Left lung (tissue), 14 donors: ENCODE measurements at places on chromosomes 13 and 19. TPM values are rescaled to one million over a fixed set of nuclear protein-coding genes. Genes with fewer than 3 reads are reported as not detected.

DNA sequence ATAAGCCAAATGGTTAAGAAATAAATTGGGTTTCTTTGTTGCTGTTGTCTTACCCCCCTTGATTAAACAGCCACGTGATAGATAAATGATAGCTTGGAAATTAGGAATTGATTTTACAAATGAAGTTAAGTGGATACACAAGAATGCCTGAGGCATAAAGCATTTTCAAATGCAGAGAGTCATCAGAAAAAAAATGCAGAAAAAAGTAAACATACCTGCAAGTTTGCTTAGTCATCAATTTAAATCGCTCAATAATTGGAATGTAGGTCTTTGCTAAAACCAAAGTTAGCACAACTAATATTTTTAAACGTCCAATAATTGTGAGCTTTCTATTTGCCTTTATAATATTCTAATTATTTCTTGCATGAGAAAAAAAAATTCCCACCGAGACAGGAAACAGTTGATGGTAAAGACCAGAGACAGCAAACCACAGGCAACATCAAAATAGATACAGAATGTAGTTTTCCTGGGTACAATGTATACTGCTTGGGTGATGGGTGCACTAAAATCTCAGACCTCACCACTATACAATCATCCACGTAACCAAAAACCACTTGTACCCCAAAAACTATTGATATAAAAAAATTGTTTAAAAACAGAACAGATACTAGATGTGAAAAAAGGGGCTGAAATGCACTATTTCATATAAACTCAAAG lies 924.0 kb downstream of the PCDH9 start:
- no peaks in the 10 kb centered on the region for H3K36me3 ChIP-seq
- H3K4me3 ChIP-seq, result no peak overlapping the region
- DNase-seq, result no peak
- no peak overlapping the region for H3K27ac ChIP-seq
- H3K4me1 ChIP-seq, result no peaks in the 10 kb centered on the region

- no peak for DNase-seq
- H3K4me3 ChIP-seq, result peak overlapping the region; percentile 65
Observed at GRCh38 chr19:44002212-44002565, 568 bp upstream of the ZNF230 start.

GRCh38 chr19:5109560-5109959 lies 140.6 kb downstream of the KDM4B start:
- H3K4me1 ChIP-seq, result no peaks in the 10 kb centered on the region
- DNase-seq, result no peak
- no peaks in the 10 kb centered on the region for H3K27me3 ChIP-seq
- H3K27ac ChIP-seq, result no peak overlapping the region
- H3K36me3 ChIP-seq, result no peaks in the 10 kb centered on the region

GRCh38 chr19:31280287-31281006 lies 68.8 kb downstream of the TSHZ3 start:
- H3K4me3 ChIP-seq, result no peak overlapping the region
- H3K27ac ChIP-seq, result no peak overlapping the region
- no peak for DNase-seq

DNA sequence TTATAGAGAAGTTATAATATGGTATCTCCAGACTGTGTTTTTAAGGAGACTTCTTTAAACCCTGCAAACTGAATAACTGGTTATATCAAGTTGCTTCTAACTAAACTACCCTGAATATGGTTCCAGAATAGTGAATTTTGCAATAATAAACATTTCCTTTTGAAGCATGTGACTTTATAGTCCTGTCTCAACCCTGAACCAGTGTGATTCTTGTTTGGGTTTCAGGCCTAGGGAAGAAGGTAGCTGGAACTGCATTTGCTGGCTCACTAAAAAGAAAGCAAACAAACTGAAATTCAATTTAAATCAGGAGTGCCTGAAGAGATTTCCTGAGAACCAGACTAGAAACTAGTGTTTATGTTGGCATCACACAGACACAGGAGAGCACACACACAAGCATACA lies 4.9 kb downstream of the ARHGEF7 start:
- DNase-seq, result no peak
- H3K27ac ChIP-seq, result no peak overlapping the region
- H3K27me3 ChIP-seq, result peaks cover 40% of the 10 kb centered on the region
- no peaks in the 10 kb centered on the region for H3K36me3 ChIP-seq

- no peaks in the 10 kb centered on the region for H3K4me1 ChIP-seq
- H3K36me3 ChIP-seq, result no peaks in the 10 kb centered on the region
- no peak for DNase-seq
- H3K4me3 ChIP-seq, result no peak overlapping the region
- H3K27ac ChIP-seq, result no peak overlapping the region
Observed at GRCh38 chr13:43114504-43114903, 91.1 kb downstream of the DNAJC15 start.

DNA sequence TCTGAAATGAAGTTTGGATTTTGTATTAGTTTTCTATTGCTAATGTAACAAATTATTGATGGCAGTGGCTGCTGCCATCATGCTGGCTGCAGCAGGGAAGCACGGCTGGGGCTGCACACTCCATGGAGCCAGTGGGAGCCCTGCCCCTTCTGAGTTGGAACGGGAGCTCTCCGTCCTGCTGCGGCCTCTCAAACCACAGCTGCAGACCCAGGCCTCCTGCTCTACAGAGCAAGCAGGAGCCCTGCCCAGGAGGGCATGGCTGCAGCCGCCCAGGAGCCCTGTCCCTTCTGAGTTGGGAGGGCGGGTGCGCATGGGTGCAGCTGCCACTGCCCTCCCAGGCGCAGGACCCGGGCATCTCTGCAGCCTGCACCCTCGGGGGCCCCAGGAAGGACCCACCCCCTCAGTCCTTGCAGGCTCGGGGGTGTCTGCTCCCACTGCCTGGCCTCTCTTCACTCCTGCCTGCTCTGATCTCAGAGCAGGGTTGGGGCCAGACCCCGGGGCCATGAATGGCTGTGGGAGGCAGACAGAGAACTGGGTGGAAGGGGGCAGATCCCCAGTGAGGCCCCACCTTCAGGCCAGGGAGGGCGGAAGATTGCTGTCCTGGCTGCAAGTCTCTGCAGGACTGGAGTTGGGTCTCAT lies 21.0 kb upstream of the ESD start:
- no peak for DNase-seq
- no peaks in the 10 kb centered on the region for H3K4me1 ChIP-seq
- no peak overlapping the region for H3K4me3 ChIP-seq
- H3K27ac ChIP-seq, result no peak overlapping the region
- no peaks in the 10 kb centered on the region for H3K36me3 ChIP-seq

DNA sequence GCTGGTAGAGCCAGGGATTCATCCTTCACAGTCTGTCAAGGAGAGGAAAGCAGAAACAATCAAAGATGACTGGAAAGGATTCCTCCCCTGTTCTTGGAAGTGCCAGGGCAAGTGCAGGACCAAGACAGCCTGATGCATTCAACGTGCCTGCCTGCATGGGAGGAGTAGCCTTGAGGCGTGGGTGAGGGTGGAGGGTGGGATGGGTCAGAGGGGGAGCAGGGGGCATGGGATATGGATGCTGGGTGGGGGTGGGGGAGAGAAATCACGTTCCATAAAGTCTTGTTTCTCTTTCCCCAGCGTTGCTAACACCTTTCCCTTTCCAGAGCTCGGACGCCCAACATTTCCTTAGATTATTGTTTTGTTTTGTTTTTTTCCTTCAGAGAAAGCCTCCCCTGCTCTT lies 108.0 kb upstream of the SLC15A1 start:
- H3K27me3 ChIP-seq, result no peaks in the 10 kb centered on the region
- no peak overlapping the region for H3K27ac ChIP-seq
- no peak for DNase-seq
- H3K4me3 ChIP-seq, result no peak overlapping the region
- H3K36me3 ChIP-seq, result no peaks in the 10 kb centered on the region

DNA sequence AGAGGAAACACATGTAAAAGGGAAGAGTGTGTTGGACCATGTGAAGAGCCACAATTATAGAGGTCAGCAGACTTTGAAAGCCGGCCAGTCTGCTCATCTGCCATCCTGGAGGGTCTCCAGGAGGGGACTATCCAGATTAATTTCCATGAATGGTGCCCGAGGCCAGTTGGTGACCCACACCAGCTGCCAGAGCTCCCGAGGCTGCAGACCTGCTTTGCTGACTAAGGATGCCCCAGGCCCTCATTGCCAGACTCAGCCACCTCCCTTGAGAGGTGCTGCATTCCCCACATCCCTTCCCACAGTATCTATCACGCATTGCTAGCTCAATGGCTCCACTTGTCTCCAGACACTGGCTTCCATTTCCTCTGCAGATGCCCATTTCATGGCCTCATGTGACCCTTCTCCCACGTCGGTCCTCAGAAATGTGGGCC lies 110.3 kb downstream of the NALCN start:
- H3K4me1 ChIP-seq, result no peaks in the 10 kb centered on the region
- H3K27ac ChIP-seq, result no peak overlapping the region
- H3K27me3 ChIP-seq, result no peaks in the 10 kb centered on the region
- peak; percentile 34 for DNase-seq
- no peaks in the 10 kb centered on the region for H3K36me3 ChIP-seq

DNA sequence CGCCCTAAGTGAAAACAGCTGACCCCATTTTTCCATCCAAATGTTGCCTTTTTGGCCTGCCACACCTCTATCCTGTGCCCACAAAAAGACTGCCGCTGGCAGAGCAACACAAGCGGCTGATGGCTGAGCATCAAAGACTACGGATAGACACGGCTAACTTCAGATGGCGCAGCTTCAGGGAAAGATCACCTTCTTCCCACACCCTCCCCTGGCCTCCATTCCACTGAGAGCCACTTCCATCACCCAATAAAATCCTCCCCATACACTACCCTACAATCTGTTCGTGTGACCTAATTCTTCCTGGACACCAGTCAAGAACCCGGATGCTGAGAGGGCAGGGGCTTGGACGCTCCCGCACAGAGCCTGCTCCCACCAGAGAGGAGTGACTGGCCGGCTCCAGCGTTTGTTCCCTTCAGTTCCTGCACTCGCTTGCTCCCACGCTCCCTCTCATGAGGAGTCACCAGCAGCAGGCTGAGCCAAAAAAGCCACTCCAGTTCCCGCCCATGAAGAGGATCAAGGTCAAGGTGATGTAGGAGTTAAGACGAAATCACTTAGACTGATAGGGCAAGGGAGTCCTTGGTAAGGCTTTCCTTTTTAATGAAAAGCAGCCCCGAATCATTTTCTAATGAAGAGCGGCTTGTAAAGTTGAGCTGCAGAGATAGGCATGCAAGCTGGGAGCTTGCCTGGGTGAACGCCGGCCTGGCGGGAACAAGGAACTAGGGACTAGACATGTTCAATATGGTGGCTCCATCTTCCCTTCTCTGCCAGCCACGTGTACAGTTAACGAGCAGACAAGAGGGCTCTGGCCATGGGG lies 35.7 kb downstream of the TSKS start:
- no peaks in the 10 kb centered on the region for H3K36me3 ChIP-seq
- no peak overlapping the region for H3K27ac ChIP-seq
- peak; percentile 61 for DNase-seq

ZNF667 gene
- 2.7 TPM for total RNA-seq

GNG7 gene
- total RNA-seq, result 3.8 TPM

GRCh38 chr19:11843722-11844121 lies 4.8 kb upstream of the ZNF439 start:
- DNase-seq, result no peak
- no peaks in the 10 kb centered on the region for H3K4me1 ChIP-seq
- H3K27me3 ChIP-seq, result no peaks in the 10 kb centered on the region
- no peaks in the 10 kb centered on the region for H3K36me3 ChIP-seq

DNA sequence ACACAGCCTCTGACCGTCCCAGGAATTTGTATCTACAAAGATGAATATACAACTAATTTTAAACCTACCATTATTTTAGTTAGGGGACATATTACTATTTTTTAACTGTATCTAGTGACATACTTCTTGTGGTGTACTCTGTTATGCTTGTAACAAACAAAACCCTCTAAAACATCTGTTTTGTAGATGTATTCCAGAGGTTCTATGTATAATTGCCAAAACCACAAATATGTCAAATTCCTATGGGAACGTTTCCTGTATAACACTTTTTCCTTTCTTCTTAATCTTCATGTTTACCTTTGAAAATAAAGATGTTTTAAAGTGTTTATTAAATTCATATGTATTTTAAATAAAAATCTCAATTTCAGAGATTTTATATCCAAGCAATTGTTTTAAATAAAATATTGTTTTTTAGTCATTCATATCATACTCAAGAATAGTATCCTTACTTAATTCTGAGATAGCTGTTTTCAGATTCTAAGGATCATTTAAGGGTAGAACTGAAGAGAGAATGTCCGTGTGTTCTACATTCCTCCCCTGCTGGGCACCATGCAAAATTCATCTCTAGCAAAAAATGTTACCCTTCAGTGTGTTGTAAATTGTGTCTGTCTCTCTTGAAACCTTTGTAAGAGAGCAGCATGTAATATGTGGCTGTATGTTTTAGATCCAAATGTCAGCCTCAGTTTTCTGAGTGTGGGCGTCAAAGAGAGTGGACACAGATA lies 1327.7 kb downstream of the EFNB2 start:
- no peaks in the 10 kb centered on the region for H3K36me3 ChIP-seq
- H3K4me3 ChIP-seq, result no peak overlapping the region
- H3K27ac ChIP-seq, result no peak overlapping the region
- no peaks in the 10 kb centered on the region for H3K27me3 ChIP-seq

DNA sequence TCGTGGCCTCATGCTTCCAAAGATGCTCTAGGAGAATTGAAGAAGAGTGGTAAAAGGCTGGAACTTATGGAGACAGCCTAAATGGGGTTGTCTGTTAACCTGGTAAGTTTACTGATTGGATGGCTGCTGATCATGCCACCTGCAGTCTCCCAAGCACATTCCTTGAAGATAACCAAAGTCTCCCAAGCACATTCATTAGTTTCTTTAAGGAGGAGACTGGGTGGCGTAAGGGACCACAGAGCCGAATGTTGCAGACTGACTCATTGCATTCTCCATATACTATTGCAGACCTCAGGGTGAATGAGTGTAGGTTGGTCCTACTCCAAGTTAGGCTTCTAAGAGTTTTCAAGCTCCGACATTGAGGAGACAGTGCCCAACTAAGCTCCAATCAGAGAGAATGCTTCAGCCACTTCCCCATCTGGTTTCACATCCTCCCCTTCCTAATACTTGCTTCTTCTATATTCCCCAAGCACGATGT lies at the start of gene IGFL3:
Gene IGFL3 (minus strand): TSS at position 51 of the 478 bp plus-strand sequence. CDS start 39 bp downstream, at position 12.
- no peak within 1 kb of the TSS for H3K27ac ChIP-seq
- H3K4me3 ChIP-seq, result no peak within 1 kb of the TSS
- no peak for DNase-seq
- no peaks in the 10 kb centered on the region for H3K4me1 ChIP-seq

GRCh38 chr19:32355309-32355708 lies 9.9 kb downstream of the ZNF507 start:
- peaks cover 34% of the 10 kb centered on the region for H3K4me1 ChIP-seq
- H3K36me3 ChIP-seq, result peaks cover 4% of the 10 kb centered on the region

- H3K4me3 ChIP-seq, result no peak overlapping the region
- DNase-seq, result no peak
- H3K4me1 ChIP-seq, result no peaks in the 10 kb centered on the region
- H3K36me3 ChIP-seq, result no peaks in the 10 kb centered on the region
- no peak overlapping the region for H3K27ac ChIP-seq
Observed at GRCh38 chr19:5238700-5239099, 101.9 kb downstream of the PTPRS start.
